A549 treated with Hydrocortisone at 1 μM for 4 hours (cell line): ENCODE measurements at places on chromosomes 1 and 21. TPM values are rescaled to one million over a fixed set of nuclear protein-coding genes. Genes with fewer than 3 reads are reported as not detected.

PCP4 gene
- not detected in 5 replicates for total RNA-seq

FGR gene
- 0.06 to 0.09 TPM (median 0.07 TPM) in 3 of 5 replicates, not detected in the others for total RNA-seq

CRB1 gene
- total RNA-seq: not detected in 5 replicates

CYYR1 gene
- not detected in 5 replicates for total RNA-seq

FAM78B gene
- total RNA-seq: 0.24 to 0.39 TPM (median 0.34 TPM) in 5 replicates

RGS7 gene
- total RNA-seq: 0.05 to 0.10 TPM (median 0.05 TPM) in 3 of 5 replicates, not detected in the others
